ENCODE measurements at places on chromosomes 2 and 18.

DNA sequence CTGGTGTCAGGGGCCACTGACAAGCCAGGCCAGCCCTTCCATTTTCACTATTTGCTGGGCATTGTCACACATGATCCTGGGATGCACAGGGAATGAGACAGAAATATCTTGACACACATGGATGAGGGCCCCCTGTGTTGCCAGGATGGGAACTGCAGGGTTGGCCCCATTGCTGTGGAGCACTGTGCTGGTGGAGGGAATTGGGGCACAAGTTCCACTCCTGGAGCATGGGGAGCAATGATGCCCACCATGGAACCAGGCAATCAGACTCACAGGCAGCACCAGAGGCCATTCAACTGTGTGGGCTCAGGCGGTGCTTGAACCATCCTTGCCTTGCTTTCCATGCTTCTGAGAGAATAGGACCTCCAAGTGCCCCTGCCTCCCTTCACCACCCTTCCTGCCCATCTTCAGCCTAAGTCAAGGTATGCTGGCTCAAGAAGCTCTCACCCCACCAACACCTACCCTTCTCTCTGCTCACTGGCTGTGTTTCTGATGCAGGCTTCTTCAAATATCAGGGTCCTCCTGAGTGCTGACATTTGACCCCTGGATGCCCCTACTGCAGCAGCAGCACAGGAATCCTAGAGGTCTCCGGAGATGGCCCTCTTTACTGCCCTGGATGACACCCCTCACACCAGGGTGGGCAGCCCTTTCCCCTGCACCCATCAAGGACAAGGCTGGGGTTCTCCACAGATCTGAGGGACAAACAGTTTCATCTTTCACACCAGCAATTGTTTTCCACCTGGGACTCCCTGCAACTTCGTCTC is 11.0 kb downstream of the ADRA2B start:
- no peak for DNase-seq

- no peak for DNase-seq
These were observed 52.3 kb downstream of the RAB10 start for GRCh38 chr2:26086155-26086637.

GRCh38 chr18:53850902-53851301 is 373.6 kb downstream of the MBD2 start:
- DNase-seq = no peak

- DNase-seq = no peak
These were observed 8.9 kb downstream of the DIS3L2 start for GRCh38 chr2:231970461-231970860.

- no peak for DNase-seq
These were observed 108.8 kb upstream of the TCF4 start for GRCh38 chr18:55696811-55697210.

DNA sequence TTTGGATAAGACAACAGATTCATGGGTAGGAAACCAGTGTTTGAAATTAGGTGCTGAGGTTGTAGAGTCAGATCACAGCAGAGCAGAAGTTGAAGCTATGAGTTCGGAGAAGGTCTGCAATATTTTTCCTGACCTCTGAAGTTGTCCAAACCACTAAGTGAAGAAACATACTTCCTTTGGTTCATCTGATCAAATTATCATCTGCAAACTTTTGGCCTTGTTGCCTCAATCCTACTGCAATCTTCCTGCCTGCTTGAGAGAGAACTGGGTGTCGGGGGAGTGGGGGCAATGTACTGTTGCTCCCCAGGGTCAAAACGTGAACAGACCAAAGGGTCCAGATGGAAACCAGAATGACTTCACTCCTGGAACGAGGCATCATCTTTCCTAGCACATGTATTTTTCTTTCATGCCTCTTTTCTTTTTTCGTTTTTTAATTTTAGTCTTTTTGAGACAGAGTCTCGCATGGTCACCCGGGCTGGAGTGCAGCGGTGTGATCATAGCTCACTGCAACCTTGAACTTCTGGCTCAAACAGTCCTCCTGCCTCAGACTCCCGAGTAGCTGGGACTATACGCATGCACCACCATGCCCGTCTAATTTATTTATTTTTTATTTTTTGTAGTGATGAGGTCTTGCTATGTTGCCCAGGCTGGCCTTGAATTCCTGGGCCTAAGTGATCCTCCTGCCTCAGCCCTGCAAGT is 42.7 kb downstream of the RAB31 start:
- no peak for DNase-seq

DNA sequence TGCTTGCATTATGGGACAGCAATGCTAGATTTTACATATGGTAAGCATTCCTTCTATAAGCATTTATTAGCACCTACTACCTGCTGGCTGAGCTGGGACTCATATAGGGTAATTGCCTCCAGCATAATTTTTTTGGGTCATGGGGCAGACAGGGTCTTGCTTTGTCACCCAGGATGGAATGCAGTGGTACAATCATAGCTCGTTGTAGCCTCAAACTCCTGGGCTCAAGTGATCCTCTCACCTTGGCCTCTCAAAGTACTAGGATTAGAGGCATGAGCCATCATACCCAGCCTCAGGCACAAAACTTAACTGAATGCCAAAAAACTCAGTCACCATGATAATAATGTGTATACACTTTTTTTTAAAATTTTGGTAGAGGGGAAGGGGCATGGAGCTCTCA is 35.3 kb downstream of the TMEM237 start:
- DNase-seq = no peak

GRCh38 chr2:95261602-95262001 is 12.6 kb upstream of the PROM2 start:
- DNase-seq = no peak

GRCh38 chr2:12708508-12709206 is 8.1 kb upstream of the TRIB2 start:
- no peak for DNase-seq

GRCh38 chr2:216478151-216478550 is 20.5 kb upstream of the RPL37A start:
- DNase-seq = no peak

DNA sequence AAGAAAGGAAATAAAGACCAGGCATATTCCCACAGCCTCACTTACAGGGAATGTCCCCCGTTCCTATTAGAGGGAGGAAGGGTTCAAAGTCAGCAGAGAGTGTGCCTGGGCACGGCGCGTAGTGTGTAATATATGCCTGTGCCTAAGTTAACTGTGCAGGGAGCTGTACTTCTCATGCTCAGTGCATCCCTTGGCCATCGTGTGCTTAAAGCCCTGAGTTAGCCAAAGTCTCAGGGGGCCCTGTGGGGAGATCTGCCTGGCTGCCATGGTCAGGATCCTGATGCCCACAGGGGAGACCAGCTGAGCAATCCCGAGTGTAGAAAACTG is 48.4 kb downstream of the TEX51 start:
- DNase-seq = no peak

DNA sequence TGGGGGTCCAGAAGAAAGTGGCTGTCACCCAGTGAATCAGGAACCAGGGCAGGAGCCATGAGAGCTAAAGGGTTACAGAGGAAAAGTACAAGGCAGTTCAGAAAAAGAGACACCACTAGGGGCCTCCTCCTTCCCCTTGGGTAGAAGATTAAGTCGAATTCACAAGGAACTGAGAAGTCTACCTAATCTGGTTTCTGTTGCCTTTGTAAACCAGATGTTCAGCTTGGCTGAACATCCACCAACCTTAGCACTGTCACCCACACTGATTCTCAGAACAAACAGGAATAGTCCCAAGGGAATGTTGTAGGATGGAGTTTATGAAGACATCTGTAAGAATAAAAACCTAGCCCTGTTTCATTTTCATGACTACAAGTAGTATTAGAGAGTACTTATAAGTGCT is 90.4 kb upstream of the NOSTRIN start:
- no peak for DNase-seq

DNA sequence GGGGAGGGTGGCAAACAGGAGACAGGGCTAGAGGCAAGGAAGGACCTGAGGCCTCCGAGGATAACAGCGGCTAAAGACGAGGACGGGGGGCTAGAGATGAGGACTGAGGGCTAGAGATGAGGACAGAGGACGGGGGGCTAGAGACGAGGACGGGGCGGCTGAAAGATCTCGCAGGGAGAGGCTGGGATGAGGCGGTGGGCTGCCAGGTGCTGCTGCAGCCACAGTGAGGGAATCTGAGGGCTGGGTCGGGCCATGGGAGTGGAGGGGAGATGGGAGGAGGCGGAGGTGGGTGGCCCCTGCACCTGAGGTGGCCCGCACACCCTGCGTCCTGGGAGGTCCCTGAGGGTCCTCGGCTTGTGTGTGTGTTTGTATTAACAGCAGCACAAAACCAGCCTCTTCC is 350.2 kb upstream of the SALL3 start:
- no peak for DNase-seq

- DNase-seq = no peak
These were observed 530.3 kb upstream of the FSIP2 start for GRCh38 chr2:185208261-185208660.

- DNase-seq = no peak
These were observed 162.0 kb downstream of the SLC4A3 start for GRCh38 chr2:219789476-219789875.

DNA sequence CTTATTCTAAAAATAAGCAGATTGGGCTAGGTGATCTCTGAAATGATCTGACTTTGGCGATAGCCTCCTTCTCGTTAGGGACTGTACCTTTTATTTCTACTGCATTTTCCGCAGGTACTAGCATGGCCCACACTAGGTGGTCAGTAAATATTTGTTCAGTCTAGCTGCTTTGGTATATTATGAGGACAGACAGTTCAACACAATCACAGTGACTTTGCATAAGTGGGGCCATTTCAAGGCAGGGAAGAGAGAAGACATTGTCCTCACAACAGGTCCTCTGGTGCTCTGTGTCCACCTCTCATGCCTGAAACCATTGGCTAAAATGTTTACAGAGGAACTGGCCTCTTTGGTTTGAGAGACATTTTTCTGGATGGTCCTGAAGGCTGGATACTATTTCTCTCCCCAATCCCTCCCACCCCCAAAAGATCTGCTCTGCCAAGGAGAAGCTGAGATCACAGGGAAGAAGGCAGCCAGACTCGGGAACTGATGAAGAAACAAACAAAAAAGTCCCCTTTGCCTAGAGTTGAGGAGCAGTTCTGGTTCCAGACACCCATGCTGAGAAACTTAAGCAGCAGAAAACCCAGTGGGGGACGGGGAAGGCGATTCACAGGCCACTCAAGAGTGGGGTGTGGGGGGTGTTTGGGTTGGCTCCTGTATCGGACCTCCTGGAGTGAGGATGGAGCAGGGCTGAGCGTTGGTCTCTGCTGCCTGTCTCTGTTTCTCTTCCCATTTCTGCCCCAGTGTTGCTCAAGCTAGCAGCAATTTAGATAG is 2.9 kb upstream of the TNP1 start:
- no peak for DNase-seq

DNA sequence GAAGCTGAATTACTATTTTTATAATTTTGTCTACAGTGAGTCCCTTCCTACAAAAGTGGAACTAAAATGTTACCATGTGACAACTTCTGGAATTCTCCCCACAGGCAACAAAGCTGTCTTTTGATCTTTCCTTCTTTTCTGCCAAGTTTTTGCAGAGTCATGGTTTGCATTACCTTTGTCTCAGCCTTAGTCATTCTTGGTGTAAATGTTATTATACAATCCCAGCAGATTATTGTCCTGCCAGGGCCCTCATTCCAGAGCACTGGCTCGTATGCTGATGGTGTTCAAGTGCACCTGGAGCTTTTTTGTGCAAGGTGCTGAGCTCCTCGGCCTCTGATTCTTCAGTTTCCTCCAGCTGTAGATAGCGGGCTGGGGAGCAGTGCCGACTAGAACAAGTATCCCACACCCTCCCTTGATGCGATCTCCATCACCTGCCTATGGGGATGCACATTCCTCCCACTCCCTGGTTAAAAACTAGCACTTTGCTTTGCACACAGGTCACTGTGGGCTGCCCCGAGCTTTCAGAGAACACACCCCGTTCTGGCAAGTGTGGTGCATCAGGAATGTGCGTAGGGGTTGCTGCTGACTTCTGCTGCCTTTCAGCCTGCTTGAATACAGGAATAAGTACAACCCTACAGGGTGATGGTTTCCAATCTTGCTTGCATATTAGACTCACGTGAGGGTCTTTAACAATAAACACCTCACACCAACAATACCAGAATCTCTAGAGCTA is 263.6 kb downstream of the RNF144A start:
- DNase-seq = no peak

DNA sequence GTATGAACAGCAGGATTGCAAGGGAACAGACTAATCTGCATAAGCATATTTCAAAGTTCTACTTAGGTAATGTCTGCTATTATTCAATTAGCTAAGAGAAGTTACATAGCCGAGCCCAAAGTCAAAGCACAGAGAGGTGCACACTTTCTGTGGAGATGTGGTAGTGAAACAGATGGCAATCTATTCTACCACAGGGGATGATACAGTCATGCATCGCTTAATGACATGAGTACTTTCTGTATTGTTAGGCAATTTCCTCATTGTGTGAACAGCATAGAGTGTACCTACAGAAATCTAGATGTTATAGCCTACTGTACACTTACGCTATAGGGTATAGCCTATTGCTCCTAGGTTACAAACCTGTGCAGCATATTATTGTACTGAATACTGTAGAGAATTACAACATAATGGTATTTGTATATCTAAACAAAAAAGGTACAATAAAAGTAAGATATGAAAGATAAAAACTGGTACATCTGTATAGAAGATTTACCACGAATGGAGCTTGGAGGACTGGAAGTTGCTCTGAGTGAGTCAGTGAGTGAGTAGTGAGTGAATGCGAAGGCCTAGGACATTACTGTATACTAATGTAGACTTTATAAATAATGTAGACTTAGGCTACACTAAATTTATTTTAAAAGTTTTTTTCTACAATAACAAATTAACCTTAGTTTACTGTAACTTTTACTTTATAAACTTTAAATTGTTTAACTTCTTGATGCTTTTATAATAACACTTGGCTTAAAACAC is 197.6 kb downstream of the MBD5 start:
- DNase-seq = no peak

- DNase-seq = no peak
These were observed 122.5 kb downstream of the RNF152 start for GRCh38 chr18:61770279-61770678.

DNA sequence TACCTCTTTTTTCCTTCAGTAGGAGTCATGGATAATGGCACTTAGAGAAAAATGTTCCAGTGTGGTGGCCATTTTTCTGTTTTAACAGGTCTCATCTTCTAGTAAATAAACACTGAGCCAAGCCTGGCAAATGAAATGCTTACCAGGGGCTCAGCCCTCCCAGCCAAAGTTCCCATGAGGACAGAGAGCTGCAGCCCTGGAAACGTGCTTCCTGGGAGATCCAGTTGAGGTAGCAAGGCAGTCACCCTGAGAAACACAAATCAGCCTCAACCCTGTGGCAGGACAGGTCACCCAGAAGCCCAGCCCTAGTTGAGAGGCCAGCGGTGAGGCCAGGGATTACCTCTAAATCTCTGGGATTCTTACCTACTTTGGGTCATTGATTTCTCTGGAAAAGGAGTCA is 140.1 kb downstream of the LNPK start:
- DNase-seq = no peak

GRCh38 chr18:36440614-36441013 is 143.1 kb downstream of the FHOD3 start:
- no peak for DNase-seq

GRCh38 chr2:38037757-38038621 is 38.0 kb downstream of the CYP1B1 start:
- peak; percentile 28 for DNase-seq
